Osteoblast (primary cell): ENCODE measurements at places on chromosomes 6 and 20. TPM values are rescaled to one million over a fixed set of nuclear protein-coding genes. Genes with fewer than 3 reads are reported as not detected.

DNA sequence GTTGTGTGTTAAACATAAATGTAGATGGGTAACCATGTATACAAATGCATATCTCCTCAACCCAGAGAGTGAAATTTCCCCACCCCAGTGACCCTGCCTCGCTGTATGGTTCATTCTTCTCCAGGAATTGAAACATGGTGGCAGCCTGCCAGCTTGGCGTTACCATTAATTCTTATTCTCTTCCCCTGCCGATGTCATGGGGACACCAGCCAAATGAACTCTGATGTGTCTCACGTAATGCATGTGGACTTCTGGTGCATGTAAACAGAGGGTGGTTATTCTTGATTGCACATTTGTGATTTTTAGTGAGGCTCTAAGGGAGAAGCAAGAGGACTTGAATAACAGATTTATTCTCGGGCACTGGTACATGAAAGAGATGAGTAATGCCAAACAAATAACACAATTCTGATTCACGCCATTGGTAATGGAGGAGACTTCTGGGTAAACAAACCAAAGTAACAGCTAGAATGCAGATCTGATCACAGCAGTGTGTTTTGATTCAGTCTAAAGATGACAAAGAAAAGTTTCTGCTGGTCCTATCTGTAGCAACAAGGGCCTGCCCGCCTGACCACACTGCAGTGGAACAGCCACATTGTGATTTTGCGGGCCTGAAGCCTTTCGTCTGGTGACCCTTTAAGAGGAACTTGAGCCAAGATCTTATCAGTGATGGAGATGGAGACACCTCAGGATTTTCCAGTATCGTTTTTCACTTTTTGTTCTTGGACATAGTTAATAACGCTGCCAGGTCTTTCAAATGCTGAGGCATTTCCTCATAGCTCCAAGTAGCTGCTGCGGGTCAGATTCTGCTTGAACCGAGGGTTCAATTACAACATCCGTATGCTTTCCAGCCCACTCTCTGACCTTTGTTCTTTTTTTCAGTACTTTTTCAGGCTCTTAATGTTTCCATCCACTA, 171.8 kb upstream of the AKAP12 start:
- peak; percentile 70 for DNase-seq

DNA sequence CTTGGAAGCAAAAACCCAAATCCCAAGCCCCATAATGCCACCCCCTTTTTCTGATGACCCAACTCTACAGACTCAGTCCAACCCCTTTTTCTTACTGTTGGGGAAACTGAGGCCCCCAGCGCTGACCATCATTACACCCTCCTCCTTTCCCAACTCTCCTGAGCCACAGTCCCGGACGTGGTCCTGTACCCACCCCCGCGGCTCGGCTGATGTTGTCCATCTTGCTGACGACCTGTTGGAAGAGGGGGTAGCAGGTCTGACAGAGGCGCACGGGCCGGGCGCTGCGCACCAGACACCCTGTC, 533 bp downstream of the OSTM1 start:
- peak; percentile 85 for DNase-seq

DNA sequence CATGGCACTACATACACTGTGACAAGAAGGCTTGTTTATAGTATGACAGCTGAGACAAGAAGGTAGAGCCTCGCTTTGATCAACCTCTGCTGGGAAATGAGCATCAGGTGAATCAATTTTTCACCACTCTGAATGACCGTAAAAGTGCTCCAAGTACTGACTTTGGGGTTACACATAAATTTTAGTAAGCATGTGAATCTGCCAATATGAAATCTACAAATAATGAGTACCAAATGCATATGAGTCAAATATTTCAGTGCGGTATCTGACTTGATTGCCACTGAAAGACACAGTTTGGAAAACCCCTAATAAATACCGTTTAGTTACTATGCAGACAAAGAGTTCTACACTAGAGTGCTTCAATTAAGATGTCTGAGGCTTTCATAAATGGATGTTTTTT, 77.8 kb downstream of the ATG5 start:
- DNase-seq, result no peak

DNA sequence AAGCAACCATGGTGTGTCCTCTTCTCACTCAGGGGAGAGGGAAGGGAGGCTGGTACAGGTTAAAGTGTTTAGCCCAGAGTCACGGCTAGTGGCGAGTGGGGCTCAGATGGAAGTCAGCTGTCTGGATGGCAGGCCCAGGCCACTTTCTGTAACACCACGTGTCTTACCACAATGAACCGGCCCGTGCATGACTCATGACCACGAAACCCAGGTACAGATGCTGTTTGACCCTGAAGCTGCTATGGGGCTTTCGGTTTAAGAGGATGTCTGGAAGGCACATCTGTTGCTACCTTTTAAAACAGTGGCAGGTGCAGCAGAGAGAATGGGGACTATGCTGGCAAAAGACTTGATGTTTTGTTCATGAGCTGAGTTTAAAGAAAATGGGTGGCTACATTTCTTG, 36.5 kb upstream of the MPC1 start:
- no peak for DNase-seq

GRCh38 chr20:9311132-9311531, 203.3 kb upstream of the LAMP5 start:
- no peak for DNase-seq

- no peak for DNase-seq
Measured at GRCh38 chr6:55937261-55937947, 62.0 kb upstream of the BMP5 start.

DNA sequence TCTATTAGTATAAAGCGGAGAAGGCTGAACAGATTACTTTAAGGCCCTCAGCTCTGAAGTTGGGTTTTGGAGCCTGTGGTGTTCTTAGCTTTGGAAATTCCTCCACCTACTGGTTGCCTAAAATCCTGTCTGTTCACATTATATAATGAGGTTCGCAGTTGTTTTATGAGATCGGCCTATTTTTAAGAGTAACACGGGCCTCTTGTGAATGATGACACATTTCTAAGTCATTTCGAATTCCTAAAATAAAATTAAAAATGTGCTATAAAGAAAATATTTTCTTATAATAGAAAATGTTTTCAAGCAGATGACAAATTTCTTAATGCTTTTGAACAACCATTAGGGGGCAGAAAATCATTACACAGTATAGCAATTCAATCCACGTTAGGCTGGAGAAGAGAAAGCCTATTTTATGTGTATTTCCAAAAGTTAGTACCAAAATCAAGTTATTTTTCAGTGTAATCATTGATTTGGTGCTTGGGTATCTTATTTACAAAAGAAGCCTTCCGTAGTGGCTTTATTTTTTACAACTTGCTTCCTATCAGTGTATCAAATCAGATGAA, 15.8 kb upstream of the FAM8A1 start:
- peak; percentile 84 for DNase-seq

GRCh38 chr6:35919085-35919826, 1.6 kb downstream of the SRPK1 start:
- DNase-seq, result peak; percentile 55

PPP1R3G gene
- 3.3 and 3.5 TPM in 2 replicates for total RNA-seq

SLC22A2 gene
- total RNA-seq, result under 0.01 TPM in 2 replicates

TRIM31 gene
- not detected in 2 replicates for total RNA-seq

TRMT6 gene
- total RNA-seq, result 5.4 and 5.9 TPM in 2 replicates
